Right renal pelvis (tissue), 4 donors: ENCODE measurements at places on chromosomes 3 and 15. TPM values are rescaled to one million over a fixed set of nuclear protein-coding genes. Genes with fewer than 3 reads are reported as not detected.

Gene PIK3R4
- 44.8 TPM for polyA plus RNA-seq

Gene TUSC7
- polyA plus RNA-seq, result not detected

Gene NTRK3
- polyA plus RNA-seq, result 14.1 TPM

- no peak for DNase-seq
These were observed 44.8 kb downstream of the PLD1 start for GRCh38 chr3:171765511-171765887.

DNA sequence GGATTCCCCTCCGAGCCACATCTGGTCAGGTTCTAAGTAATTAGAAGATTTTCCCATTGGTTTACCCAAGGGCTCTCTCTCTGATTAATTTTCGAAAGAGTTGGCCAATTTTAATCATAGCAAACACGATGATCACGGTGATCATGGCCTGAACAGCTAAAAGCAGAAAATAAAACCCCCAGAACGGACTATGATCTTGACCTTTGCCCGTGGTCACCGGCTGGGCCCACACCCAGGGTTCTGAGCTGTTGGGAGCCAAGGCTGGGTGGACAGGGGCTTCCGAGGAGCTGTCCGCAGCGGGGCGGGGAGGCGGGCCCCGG lies 2.6 kb downstream of the GP5 start:
- DNase-seq, result no peak

DNA sequence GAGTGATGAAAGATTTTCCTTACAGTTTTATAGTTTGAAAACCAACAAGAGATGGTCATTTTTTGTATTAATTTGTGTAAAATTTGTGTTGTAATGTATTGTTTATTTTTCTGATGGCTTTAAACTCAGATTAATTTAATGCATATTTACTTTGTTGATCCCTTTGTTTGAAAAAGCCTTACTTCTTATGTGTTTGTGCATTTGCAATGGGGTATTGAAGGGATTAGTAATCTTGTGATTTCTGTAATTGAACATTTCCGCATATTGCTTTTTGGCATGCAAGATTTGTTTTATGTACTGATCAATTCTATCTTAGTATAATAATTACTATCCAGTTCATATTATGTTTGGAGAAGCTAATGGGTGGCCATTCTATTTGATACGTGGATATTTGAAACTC lies 98.4 kb upstream of the ROBO1 start:
- no peak for DNase-seq

GRCh38 chr15:25783607-25784540 lies 79.3 kb downstream of the ATP10A start:
- no peak for DNase-seq
